GM13977 (cell line): ENCODE measurements at places on chromosomes 3 and 15.

DNA sequence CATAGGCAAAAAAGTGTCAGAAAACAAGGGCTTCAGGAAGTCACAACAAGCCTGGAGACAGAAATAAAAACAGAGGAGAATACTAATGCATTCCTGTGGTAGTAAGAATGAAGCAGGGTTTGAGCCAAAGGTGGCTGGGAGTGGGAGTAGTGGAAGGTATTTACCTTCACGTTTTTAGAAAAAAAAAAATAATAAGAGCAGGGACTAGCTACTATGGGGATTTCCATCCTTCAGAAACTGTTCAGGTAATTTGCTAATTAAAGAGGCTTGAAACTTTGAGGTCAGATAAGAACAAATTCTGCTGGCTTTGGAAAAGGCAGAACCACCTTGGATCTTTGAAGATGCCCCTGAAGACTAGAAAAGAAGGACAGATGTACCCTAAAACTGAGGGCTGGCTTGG lies 18.4 kb downstream of the ILDR1 start:
- DNase-seq, result no peak

GRCh38 chr3:111227216-111227615 lies 155.6 kb downstream of the NECTIN3 start:
- no peak for DNase-seq

- DNase-seq, result no peak
Observed at GRCh38 chr15:40549894-40550293, 14.9 kb downstream of the CCDC32 start.

DNA sequence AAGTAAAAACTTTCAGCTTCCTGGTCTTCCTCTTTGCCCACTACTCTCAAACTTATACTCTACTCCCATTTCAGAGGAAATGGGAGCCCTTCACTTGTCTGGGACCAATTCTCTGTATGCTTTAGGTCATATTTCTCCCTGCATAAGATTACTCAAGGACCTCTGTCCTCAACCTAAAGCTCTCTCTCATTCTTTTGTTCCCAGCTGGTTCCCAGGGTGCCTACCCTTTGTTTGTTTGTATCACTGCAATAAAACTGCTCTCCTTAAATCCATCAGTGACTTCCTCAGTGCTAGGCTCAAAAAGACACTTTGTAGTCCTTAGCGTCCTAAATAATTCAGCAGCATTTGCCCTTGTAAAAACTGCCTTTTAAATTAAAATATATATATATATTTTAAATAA lies 2.9 kb downstream of the NGRN start:
- DNase-seq, result no peak

DNA sequence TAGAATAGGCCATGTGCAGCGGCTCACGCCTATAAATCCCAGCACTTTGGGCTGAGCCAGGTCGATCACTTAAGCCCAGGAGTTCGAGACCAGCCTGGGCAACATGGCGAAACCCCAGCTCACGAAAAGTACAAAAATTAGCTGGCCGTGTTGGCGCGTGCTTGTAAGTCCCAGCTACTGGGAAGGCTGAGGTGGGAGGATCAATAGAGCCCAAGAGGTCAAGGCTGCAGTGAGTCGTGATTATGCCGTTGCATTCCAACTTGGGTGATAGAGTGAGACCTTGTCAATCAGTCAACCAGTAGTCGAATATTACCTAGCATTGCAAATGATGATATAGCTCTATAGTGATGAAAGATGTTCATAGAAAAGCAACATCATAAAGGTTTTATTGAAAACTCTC lies 51.9 kb downstream of the USP8 start:
- no peak for DNase-seq

- DNase-seq, result no peak
Observed at GRCh38 chr3:49882166-49882565, 12.5 kb upstream of the CAMKV start.

- DNase-seq, result no peak
Observed at GRCh38 chr3:194857469-194858113, 171.9 kb downstream of the FAM43A start.

DNA sequence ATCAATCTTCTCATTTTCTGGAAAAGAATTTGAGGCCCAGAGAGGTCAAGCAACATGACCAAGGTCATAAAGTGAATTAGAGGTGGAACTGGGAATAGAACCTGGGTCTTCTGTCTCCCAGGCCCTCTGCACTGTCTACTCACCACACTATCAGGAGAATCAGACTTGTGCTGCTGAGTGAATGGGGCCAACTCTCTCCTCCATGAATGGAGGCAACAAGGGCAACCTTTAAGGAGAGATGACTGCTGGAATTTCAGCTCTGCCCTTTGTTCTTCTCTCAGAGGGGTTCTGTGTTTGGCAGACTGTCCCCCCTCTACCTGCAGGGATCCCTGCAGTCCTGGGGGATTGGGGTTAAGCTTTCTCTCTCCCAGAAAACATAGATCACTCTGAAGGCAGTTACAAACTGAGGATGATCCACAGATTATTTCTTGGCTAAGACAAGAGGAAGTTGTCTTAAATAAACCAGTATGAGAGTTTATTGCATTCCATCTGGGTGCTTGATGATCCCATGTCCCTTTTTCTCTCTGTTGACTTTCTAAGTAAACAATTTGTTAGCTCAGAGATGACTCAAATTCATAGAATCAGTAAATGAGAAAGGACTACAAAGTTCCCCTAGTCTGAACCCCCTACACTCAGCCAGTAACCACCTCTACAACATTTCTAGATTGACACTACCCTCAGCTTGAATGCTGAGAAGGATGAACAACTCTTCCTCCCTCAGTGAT lies 99.0 kb upstream of the LIPC start:
- DNase-seq, result no peak
